Pulmonary artery endothelial cell (primary cell): ENCODE measurements at places on chromosomes 2 and 18.
A peak's percentile ranks its signal among the peaks of the same experiment; 100 is the strongest.

- DNase-seq = no peak
Observed at GRCh38 chr2:28395334-28396061, 2.8 kb downstream of the FOSL2 start.

GRCh38 chr2:209917154-209917771 lies 85.2 kb upstream of the RPE start:
- DNase-seq = no peak

DNA sequence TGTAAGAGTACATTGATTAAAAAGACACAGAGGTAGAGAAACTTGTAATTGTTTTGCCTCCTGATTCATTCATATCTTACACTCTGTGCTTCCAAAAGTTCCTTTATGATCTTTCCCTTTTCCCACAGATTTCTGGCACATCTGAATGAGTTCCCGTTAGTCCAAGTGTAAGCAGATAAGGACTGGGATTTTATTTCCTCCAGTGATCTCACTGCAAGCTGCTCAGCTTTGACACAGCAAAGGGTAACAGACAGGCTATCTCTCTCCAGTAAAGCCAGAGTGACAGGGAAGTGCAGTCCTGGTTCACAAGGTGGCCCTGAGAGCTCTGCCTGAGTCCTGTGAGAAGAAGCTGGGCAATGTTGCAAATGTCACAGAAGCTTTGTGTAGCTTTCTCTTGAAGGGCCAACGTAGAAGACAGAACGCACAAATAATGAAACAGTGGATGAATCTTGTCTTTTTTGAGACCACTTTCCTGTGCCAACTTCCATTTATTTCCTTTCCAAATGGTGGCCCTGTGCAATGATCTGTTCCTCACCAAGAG lies 32.5 kb upstream of the KCNE4 start:
- no peak for DNase-seq

GRCh38 chr2:85516653-85517389 lies 22.1 kb upstream of the MAT2A start:
- no peak for DNase-seq

DNA sequence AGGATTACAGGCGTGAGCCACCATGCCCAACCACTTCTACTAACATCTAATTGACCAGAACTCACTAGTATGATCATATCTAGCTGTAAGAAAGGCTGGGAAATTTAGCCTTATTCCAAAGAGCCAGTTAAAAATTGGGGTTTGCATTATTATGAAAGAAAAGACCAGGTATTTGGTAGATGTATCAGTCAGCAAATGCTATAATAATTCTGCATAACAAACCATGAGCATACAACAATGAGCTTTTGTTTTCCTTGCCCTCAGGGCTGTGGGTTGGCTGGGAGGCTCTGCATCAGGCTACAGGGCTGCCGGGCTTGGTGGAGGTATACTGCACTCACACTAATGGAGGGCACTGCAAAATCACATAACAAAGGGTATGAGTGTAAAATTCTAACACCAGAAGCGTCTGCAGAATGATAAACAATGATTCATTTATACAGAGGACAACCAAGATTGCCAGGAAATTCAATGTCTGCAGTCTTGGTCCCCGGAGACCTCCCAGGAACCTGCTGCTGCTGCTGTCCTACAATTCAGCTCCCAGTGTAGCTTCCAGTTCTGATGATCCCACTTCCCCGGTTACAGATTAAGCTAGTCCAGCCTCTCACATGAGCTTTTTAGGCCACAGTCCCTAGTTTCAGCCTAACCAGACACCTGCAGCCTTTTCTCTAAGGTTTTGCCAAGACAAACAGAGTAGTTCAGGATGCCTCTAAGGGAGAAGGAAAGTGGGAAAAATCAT lies 32.2 kb upstream of the ST3GAL5 start:
- no peak for DNase-seq

DNA sequence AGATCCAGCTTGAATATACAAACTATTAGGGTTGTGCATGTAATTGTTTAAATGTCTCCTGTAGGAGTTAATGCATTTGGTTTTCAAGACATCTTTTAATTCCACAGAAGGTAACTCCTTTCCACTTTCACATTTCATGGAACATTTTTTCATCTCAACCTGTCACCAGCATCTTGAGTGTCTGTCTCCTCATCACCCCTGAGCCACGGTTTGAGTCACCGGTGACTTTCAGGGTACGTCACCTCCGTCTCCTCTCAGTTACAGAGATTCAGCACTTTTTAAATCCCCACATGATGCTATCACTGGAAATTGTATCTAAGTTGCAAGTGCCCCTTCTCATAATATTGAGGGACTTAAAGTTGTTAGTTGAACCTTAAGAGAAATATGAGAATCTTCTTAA lies 25.3 kb downstream of the GPR55 start:
- no peak for DNase-seq

- DNase-seq = no peak
Observed at GRCh38 chr2:11752906-11753305, 6.5 kb downstream of the LPIN1 start.

- DNase-seq = no peak
Observed at GRCh38 chr18:1392046-1392445, 487.4 kb downstream of the ADCYAP1 start.

- DNase-seq = no peak
Observed at GRCh38 chr2:191627518-191627917, 50.4 kb upstream of the NABP1 start.

- no peak for DNase-seq
Observed at GRCh38 chr2:241161646-241162281, 11.5 kb downstream of the PPP1R7 start.

GRCh38 chr2:61967262-61967661 lies 61.8 kb downstream of the COMMD1 start:
- no peak for DNase-seq

GRCh38 chr2:204491528-204491927 lies 53.7 kb upstream of the PARD3B start:
- peak; percentile 50 for DNase-seq

DNA sequence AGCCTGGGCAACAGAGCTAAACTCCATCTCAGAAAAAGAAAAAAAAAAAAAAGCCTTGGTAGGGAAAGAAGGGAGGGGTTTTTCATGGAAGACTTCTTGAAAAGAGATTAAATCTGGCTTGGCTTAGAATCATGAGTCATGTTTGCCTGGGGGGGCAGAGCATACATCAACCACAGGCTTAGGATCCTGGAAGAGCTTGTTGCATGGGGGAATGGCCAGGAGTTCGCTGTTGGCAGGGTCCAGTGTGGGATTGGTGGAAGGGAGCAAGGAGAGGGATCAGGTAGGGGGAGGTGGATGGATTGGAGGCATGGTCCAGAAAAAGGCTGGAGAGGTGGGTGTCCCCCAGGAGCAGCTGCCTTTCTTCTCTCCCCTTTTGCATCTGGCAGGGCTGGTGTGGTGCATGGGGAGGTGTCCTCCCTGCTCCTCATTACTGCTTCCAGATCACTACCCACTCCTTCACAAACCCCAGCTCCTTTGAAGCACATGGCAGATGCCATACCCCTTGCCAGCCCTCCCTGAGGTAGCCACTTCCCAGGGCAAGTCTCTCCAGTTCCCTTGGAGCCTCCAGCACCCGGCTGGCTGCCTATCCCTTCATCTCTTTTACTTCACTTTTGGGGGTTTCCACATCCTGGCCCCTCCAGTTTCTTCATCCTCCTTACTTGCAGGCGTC lies 2.5 kb downstream of the ARMC9 start:
- no peak for DNase-seq

DNA sequence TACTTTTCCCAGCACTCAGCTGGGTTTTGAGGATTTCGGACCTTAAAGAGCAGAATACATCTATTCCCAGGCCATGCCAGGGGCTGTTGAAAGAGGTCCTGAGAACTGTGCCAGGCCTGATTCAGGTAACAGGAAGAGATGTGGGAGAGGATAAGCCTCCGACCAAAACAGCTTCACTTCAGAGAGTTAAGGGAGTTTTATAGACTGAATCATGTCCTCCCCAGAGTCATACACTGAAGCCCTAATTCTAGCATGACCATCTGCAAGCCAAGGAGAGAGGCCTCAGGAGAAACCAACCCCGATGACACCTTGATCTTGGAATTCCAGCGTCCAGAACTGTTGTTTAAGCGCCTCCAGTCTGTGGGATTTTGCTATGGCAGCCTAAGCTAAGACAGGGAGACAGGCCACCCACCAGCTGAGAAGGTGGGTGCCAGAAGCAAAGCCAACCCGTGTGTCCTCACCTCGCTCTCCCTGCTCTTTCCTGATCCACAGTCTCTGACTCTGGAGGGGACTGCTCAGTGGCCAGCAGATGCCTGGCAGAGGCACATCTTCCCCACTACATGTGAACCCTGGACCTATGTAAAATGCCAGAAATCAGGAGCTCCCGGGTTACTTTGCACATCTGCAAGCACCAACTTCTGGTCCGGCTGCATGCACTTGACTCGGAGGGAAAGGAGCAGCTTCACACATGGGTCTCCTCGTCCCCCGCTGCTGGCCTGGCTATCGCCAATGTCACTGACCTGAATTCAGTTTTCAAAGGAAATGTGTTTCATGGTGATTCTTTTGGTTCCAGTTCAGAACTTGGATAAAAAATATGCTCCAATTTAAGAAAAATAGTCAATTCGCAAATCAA lies 116.8 kb upstream of the EPC2 start:
- no peak for DNase-seq

- no peak for DNase-seq
Observed at GRCh38 chr2:24342110-24342910, 18.0 kb downstream of the ITSN2 start.

- no peak for DNase-seq
Observed at GRCh38 chr2:231170055-231170454, 28.4 kb upstream of the ARMC9 start.

DNA sequence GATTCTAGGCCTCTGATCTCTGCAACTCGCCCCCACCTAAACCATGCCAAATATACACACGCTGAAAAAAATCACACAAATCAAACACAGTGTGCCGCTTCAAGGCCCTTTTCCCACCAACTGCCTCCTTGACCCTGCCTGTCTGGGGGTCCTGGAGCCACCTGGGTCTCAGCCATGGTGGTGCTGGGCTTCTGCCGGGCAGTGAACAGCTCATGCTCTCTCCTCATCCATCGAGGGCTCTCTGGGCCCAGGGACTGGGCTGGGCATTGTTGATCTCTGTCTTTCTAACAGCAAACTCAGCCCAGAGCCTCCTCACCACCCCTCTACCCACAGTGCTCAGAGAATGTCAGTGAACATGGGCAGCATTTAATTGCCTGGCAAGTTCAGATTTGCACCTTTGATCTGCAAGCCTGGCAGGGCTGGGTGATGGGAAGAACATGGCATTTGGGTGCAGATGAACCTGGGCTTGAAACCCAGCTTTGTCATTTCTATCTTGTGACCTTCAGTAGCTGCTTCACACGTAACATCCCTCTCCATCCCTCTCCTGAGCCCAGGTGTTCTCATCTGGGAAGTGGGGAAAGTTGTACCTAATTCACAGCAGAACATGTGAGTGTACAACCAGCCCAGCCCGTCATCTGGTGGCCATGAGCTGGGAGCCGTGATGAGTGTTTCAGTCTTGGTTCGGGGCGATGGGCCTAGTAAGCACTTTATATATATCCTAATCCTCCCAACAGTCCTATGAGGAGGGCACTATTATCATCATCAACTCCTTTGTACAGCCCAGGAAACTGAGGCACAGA lies 46.1 kb downstream of the SDC1 start:
- DNase-seq = no peak

DNA sequence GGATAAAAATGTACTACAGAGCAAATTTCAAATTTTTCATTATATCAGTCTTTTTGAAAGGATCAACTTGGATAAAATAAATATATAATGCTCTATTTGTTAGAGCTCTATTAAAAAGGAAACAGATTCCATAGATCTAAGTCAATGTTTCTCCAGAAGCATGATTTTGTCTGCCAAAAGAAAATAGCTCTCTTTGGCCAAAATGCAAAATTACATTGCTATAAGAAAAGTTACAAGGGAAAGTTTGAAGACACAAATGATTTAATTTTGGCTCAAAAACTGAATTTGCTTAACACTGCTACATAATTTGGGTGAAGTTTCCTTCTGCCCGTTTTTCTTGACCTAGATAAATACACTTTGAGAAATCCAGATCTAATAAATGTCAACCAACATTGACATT lies 15.7 kb downstream of the C2orf69 start:
- DNase-seq = no peak

- no peak for DNase-seq
Observed at GRCh38 chr2:9178110-9178903, 28.3 kb upstream of the ASAP2 start.

- DNase-seq = no peak
Observed at GRCh38 chr2:587087-587960, 89.9 kb downstream of the TMEM18 start.

- peak; percentile 20 for DNase-seq
Observed at GRCh38 chr18:40159141-40160017, 1795.7 kb upstream of the PIK3C3 start.

- no peak for DNase-seq
Observed at GRCh38 chr18:51151568-51152511, 45.6 kb downstream of the MEX3C start.

- no peak for DNase-seq
Observed at GRCh38 chr2:99959261-99960014, 183.0 kb downstream of the AFF3 start.

- no peak for DNase-seq
Observed at GRCh38 chr2:3282056-3282998, 95.3 kb downstream of the EIPR1 start.

DNA sequence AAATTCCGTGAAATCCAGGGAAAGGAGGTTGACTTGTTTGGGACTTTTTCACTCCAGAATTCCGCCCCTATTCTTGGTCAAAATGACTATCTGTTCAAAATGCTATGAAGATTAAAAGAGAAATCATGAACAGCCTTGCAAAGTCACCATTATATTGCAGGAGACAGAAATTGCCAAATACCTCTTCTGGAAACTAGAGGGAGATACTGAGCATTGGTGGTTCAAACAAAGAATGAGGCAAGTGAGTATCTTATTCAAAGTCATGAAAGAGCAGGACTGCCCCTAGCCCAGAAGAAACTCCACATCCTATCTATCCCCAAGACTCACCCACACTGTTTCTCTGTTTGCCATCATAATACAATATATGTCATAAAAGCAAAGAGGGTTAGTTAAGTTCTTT lies 862.3 kb upstream of the POU3F3 start:
- DNase-seq = no peak

DNA sequence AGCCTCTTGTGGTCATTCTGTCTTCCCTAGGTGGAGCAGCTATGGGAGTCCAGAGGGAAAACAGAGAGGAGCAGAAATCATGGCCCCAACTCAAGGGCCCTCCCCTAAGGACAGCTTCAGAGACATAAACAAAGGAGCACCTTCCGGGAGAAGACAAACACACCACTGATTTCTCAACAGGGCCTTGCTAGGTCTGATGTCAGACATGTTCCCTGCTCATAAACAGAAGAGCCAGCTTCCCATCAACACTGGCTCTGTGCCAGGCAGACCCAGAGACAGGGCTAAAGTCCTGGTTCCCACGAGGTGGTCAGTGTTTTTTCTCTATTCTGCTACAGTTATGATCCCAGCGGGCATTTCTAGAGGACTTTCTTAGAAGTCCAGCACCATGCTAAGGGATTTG lies 19.3 kb downstream of the CXCR2 start:
- DNase-seq = no peak
